ENCODE measurements at places on chromosomes 11 and 22. TPM values are rescaled to one million over a fixed set of nuclear protein-coding genes. Genes with fewer than 3 reads are reported as not detected.
A peak's percentile ranks its signal among the peaks of the same experiment; 100 is the strongest.

DNA sequence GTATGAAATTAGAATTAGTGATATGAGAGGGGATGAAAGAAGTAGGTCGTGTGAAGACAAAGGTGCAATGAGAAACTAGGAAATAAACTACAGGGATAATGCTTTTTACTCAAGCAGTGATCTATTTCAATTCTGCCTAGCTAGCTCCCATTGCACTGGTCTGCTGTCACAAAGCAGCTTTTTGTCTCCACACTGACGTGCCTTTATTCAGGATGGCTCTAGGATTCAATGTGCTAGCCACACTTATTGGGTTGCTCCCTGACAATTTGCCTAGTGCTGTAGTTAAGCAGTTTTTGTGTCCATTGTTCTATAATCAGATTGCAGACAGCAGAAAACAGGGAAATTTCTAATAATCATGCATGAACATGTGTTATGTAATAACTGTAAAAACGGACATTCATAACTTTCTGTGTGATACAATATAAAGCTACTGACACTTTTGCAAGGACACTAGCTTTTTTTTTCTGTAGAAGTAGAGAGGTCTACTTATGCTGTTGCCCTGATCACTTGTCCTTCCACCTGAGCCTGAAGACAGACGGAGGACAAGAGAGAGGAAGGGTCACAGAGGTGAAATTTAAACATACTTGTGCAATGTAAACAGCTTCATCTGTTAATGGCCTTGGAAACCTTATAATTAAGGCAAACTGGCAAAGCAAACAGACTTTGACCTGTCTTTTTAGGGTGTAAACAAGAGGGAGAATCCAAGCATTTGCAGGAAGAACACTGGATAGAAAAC, 269.6 kb downstream of the LRRC4C start:
- no peak for DNase-seq
- no peaks in the 10 kb centered on the region for H3K4me1 ChIP-seq
- H3K4me3 ChIP-seq, result no peak overlapping the region

DNA sequence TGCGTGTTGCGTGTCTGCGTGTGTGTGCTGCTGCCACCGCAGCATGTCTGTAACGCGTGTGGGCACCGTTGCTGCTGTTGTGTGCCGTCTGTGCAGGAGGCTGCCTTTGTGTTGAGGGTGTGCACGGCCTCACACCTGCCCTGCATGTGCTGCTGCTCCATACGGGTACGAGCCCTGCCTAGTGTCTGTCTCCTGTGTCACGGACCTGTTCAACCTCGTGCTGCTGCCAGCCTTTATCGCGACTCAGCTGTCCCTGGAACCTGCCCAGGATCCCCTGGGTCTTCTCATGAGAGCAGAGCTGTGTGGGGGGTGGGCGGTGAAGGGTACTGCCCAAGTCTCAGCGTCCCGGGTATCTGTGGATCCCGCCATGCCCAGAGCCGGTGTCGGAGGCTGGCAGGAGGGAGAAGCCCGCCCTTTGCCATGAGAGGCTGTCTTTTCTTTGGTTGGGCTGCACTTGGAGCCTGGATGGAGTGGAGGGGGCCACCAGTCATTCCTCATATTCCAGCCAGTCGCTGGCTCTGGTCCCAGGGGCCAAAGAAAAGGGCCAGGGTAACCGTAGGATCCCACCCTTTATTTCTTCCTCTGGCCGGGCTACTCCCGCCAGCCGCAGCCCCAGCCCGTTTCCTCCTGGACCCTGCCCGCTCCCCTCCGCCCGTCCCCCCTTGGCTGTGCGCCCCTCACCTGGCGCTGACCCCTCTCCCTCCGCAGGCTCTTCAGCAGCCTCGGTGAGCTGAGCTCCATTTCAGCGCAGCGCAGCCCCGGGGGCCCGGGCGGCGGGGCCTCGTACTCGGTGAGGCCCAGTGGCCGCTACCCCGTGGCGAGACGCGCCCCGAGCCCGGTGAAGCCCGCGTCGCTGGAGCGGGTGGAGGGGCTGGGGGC, 7.8 kb upstream of the ACR start:
- no peak for DNase-seq
- H3K36me3 ChIP-seq, result peaks cover 25% of the 10 kb centered on the region
- peaks cover 16% of the 10 kb centered on the region for H3K4me1 ChIP-seq
- H3K4me3 ChIP-seq, result no peak overlapping the region
- H3K27me3 ChIP-seq, result peaks cover 57% of the 10 kb centered on the region
- H3K27ac ChIP-seq, result no peak overlapping the region

DNA sequence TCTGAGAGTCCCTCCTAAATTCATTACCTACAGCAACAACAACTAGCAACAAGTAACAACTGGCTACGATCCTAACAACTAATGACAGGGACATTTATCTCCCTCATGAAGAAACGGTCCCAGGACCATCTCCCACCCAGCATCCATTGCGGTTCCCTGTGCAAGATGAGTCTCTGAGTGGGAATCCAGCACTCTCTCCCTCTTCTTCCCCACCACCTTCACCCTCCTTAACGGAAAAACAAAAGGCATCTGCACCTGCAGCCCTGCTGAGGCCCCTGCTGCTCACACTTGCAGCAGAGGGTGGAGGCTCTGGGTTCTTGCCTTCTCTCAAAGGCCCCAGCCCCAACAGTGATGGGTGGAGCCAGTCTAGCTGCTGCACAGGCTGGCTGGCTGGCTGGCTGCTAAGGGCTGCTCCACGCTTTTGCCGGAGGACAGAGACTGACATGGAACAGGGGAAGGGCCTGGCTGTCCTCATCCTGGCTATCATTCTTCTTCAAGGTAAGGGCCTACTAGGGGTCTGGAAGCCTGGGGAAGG, at the start of gene CD3G:
Gene CD3G, plus strand, starts transcription at position 364 of the 535 bp plus-strand sequence. Its CDS starts 80 bp downstream, at position 444.
- no peaks in the 10 kb centered on the region for H3K4me1 ChIP-seq
- peak within 1 kb of the TSS; percentile 54 for H3K27ac ChIP-seq
- peak; percentile 26 for DNase-seq
- H3K36me3 ChIP-seq, result no peaks in the 10 kb centered on the region

INS gene
- not detected for total RNA-seq

- H3K27ac ChIP-seq, result peak overlapping the region; percentile 32
- H3K4me3 ChIP-seq, result no peak overlapping the region
- H3K27me3 ChIP-seq, result peaks cover 12% of the 10 kb centered on the region
- H3K4me1 ChIP-seq, result peaks cover 85% of the 10 kb centered on the region
Measured at GRCh38 chr22:19174106-19175025, 4.2 kb downstream of the SLC25A1 start.

SEPTIN5 gene
- total RNA-seq, result 4.6 TPM

TRIM51 gene
- total RNA-seq, result not detected

GRCh38 chr11:131982154-131982553, 611.7 kb downstream of the NTM start:
- no peaks in the 10 kb centered on the region for H3K4me1 ChIP-seq
- H3K36me3 ChIP-seq, result no peaks in the 10 kb centered on the region
- H3K27me3 ChIP-seq, result no peaks in the 10 kb centered on the region
- H3K27ac ChIP-seq, result no peak overlapping the region
- DNase-seq, result no peak

DNA sequence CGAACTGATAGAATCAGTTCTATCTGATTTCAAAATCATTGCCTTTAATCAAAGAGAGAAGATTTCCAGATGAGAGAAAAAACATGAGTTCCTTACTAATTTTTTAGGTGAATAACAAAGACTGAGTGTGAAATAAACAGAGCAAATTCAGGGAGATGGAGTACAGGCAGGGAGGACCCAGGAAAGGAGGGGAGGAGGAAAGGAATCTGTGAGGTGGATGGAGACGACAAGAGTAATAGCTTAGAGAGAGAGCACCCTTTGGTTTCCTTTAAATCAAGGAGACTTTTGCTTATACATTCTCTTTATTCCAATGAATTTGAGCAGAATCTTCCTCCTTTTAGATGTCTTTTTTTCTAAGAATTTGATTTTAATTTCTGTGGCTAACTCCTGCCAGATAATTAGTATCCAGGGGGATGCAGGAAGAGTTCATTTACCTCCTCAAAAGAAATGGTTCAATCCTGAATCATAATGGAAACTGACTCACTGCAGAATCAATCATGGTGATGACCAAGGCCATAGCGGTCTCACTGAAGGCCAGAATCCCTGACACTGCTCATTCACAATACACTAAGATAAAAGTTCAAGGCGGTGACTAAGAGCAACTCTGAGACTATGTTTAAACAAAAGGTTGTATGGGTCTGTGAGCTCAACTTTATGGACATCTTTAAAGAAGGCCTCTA, 234.0 kb upstream of the ZC3H12C start:
- DNase-seq, result no peak
- no peaks in the 10 kb centered on the region for H3K36me3 ChIP-seq
- H3K4me1 ChIP-seq, result no peaks in the 10 kb centered on the region

DNA sequence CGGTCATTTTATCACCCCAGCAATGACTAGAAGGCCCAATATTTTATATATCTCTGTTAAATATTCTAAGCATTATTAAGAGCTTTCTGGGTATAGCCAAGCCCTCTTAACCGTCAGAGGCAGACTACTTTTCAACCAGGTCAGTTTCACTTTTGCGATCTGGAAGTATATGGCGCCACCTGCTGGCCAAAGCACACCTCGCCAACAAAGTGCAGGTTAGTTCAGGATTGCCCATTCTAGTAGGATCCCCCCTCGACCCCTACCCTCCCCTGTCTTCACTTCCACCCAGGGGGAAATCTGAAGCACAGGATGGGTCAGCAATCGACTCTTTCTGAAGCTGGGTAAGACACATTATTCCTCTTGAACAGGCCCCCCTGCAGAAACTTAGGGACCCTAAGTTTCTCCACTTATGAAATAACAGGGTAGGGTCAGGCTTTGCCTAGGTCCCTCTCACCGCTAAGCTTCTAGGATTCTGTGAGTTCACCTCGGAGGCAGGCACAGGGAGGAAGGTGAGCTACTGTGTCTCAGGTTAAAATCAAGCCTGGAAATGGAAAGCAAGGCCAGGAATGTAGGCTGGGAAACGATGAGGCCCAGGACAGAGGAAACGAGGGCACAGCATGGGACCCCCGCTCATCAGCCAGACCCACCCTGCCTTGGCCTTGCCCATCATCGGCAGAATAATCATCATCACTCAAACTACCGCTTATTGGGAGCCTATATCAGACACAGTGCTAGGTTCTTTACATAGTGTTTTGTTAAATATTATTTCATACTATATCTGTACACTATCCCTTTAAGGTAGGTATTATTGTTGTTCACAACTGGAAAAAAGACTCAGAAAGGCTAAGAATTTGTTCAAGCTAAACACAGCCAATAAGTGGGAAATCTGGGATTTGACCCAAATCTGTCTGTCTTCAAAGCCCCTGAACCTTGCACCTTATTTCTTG, 35.6 kb downstream of the KCNJ1 start:
- no peaks in the 10 kb centered on the region for H3K27me3 ChIP-seq
- DNase-seq, result peak; percentile 82
- H3K4me1 ChIP-seq, result no peaks in the 10 kb centered on the region
- no peaks in the 10 kb centered on the region for H3K36me3 ChIP-seq
- peak overlapping the region; percentile 50 for H3K27ac ChIP-seq

OR8D1 gene
- not detected for total RNA-seq

Data from stomach (tissue), 19 donors.